ENCODE measurements at places on chromosomes 13 and 19.

DNA sequence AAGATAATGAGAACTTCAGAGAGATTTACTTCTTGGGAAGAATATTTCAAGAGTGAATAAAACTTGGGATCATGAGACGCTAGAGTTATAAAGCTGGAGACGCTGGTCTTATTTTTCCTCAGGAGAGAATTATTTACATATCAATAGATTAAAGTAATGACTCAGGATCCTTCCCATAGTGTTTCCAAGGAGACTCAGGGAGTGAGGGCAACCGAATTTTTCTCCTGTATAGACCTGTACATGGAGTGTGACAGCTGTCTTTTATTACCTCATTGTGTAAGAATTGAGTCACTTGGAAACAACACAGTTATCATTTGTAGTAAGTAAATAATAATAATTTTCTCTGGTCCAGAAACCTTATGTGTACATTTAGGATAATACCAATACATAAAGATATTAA is 1905.5 kb downstream of the OLFM4 start:
- DNase-seq = no peak

GRCh38 chr13:57552437-57552836 is 79.1 kb upstream of the PCDH17 start:
- no peak for DNase-seq

DNA sequence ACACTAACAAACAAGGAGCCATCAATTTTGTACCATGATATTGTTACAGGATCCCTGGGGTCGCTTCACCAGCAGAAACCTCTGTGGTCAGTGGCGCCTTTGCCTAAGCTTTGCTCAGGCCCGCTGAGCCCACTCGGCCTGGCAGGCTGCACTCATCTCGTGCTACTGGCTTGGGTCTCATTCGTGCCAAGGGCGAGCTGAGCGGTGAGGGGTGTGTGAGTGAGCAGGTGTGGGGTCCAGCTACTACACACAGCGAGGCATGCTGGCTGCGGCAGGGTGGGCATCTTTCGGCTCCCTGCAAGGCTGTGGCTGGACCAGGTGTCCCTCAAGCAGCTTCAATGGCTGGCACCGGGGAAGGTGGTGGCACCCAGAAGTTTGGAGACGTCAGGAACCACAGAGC is 19.1 kb downstream of the CPB2 start:
- no peak for DNase-seq

GRCh38 chr19:48629599-48630295 is 7.4 kb downstream of the DBP start:
- DNase-seq = no peak

DNA sequence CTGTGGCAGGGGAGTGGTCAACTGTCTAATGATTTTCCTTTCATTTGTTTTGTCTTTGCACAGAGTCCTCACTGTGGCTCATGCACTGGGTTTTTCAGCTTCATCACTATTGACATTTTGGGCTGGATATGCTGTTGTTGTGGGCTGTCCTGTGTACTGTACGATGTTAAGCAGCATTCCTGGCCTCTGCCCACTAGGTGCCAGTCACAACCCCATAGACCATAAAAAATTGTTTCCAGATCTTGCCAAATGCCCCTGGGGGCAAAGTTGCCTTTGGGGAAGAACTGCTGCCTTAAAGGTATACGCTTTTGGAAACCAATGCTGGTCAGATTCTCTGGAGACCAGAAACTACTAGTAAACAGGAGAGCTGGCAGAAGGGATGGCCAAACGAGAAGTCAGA is 310.4 kb downstream of the SPRY2 start:
- no peak for DNase-seq

- DNase-seq = peak; percentile 28
Observed at GRCh38 chr19:2475018-2475701, 767 bp upstream of the GADD45B start.

DNA sequence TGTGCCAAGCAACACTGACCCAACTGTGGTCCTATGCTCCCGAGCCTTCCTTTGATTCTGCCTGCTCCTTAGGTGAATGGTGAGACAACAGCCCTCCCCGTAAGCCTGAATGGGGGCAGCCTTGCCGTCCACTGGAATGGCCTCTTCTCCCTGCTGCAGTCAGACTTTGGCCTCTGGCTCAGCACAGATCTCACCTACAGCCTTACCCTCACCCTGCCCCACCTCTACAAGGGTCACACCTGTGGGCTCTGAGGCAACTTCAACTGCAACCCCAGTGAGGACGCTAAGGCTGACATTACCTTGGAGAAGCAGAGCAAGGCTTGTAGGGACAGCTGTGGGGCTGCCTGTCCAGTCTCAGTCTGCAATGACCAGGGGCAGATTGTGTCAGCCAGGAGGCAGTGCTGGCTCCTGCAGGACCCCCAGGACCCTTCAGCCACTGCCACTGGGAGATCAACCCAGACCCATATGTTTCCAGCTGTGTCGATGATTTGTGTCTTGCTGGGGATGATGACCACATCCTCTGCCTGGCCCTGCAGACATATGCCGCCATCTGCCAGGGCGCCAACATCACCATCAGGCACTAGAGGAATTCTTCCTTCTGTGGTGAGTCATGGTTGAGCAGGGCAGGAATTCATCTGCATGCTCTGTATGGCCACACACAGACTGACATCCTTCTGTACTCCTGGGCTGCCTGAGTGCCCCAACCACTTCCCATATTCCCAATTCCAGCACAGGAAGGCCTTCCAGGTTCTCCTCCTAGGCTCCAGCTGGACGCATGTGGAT is 27.3 kb upstream of the FXYD3 start:
- no peak for DNase-seq

DNA sequence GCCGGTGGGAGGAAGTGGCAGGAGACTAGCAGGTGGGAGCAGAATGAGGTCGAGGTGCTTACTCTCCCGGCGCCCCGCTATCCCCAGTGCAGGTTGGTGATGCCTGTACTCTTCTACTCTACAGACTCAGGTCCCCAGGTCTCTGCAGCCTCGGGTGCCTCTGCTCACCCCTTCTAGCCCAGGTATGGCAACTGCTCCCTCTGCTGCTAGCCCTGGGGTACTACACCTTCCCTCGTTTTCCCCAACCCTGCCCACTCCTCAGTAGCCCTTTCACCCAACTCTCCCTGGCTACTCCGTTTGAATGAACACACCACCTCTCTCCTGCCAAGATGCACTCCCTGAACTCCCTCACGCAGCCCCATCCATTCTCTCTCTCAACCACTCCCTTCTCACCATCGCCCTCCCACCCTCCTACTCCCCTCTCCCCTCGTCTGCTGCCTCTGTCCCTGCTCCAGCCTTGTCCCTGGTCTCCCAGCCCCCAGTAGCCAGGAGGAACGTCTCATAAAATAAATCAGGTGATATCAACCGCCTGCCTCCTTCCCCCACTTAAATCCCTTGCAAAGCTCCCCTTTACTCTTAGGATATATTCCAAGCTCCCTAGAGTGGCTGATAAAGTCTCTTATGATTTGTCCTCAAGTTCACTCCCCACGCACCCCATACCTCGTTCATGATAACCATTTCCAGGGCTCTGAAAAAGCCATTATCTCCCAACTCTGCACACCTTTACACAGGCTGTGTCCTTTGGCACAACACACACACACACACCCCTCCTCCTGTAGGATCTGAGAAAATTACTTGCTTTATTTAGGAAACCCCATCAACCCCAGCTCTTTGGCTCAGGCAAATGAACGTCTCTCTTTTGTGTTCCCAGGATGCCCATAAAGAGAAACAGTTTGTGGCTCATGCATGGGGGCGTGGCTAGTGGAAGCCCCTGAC is 8.2 kb upstream of the MEIS3 start:
- DNase-seq = no peak

DNA sequence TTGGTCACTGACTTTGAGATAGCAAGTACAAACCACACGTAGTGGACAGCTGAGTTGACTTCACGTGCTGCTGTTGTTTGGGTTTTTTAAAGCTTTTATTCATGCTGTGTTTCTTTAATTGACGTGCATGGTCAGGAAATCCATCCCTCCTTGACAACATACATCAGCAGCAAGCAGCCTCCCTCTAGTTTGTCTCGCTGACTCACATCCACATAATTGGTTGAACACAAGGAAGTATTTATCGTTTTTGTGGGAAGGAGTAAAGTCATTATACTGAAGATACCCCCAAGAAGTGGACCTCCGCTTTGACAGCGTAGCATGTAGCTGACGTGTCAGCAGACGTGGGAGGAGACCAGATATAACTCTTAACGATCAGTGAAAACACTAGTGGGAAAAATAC is 355.8 kb downstream of the MYO16 start:
- no peak for DNase-seq

DNA sequence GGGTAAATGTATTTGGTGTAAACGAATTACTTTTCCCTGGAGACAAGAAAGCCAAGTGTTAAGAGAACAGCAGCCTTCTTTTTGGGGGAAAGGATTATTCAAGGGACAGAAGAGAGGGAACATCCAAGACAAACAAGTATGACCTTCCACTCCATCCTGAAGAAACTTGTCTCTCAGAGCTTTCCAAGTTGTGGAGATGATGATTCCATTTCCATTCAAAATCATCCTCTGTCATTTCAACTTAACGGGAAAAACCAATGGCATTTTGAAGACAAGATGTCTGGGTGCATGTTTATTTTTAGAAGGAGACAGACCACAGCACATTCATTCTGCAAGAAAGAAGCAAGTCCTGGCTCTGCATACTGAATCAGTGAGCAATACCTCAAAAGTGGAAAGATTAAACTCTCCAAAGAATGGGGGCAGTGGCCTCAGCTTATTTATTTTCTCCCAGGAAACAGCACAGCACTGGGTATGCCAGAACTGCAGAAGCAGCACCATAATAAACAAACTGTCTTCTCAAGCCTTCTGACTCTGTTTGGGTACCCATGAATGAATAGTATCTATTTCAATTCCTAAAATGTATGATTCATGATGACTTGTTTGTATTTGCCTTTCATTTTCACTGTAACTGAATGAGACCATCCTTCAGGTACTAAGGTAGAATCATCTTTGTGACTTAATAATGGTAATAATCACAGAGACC is 541.0 kb downstream of the RFC3 start:
- no peak for DNase-seq

DNA sequence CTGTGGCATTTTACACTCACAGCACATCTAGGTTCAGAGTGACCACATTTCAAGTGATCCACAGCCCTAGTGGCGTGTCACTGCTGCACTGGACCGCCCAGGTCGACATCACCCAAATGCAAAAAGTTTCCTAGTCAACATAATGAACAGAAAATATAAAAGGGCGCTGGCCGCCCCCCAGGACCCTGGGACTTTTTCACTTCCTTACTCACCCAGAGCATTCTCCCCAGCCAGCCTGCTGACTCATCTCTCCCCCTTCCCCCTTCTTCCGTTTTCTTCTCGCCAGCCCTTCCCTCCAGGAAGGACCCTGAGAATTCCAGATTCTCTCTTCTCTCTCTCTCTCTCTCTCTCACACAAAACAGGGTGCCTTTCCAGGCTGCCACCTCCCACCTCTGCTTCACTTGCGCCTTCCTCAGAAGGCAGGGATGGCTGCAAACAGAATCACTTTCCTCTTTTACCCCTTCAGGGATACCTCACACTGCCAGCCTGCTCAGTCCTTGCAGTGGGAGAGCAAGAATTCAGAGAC is 21.0 kb upstream of the GRWD1 start:
- DNase-seq = no peak

GRCh38 chr19:45150180-45150579 is 10.6 kb downstream of the NKPD1 start:
- DNase-seq = no peak

DNA sequence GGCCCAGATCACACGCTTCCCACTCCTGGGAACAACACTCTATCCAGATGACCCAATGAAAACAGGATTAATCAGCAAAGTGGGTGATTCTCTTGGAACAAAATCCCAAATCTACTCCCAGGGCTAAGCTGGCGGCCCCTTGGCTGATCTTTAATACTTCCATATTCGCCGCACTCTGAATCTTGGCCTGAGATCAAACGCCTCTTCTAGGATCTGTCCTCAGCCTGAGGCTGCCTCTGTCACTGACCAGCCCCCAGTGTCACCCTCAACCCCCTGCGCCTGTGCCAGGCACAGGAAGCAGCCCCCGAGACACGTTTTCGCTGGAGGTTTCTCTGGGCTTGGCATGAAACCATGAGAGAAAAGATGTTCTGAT is 2.4 kb upstream of the CTXN1 start:
- no peak for DNase-seq

DNA sequence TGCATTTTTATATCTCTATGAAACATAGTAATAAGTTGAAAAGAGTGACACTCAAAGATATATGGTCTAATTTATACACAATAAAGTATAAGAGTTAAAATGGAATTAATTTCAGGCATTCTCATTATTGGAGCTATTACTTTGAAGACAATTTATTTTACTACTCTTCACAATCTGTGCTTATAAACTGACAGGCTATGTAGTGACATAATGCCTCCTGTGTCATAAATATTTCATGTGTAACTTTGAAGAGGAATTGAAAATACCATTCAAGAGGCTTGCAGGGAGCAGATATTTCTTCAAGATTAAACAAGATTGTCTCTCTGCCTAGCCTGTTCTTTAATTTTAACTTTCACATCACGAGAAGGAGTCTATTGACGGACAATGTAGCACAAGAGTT is 1881.5 kb upstream of the PCDH20 start:
- no peak for DNase-seq

GRCh38 chr19:30085394-30085793 is 143.4 kb downstream of the URI1 start:
- DNase-seq = no peak

- no peak for DNase-seq
Observed at GRCh38 chr13:89307278-89307677, 1636.1 kb downstream of the SLITRK5 start.

DNA sequence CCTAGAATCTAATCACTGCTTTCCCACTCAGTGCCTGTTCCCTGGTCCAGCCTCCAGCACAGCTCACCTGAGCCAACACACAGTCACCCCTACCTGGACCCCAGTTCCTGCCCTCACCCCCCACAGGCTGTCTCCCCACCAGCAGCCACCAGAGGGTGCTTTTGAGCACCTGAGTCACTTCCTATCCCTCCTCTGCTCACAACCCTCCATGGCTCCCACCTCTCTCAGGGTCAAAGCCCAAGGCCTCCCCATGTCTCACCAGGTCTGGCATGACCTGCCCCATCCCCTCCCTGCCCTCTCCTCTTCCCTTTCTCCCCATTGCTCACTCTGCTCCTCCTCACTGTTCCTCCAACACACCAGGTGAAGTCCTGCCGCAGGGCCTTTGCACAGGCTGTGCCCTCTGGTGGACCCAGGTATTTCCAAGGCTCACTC is 7.1 kb upstream of the DPP9 start:
- DNase-seq = no peak

DNA sequence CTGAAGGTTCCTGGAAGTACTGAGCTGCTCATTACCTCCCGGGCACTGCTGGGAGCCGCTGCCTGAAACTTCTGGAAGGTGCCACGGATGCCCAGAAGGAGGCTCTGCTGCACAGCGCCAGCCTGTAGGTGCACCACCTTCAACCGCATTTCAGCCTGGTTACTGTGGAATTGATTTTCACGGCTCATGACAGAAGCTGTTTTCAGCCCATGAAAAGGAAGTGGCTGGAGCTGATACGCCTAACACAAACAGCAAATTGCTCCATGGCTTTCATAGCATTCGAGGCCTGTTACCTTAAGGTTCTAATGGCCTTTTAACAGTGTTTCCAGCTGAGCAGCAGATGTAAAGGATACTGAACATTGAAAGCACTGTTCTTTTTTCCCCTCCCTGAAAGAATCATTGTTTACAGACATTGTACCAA is 22.0 kb downstream of the GPC6 start:
- DNase-seq = no peak
